ENCODE measurements at places on chromosomes 3 and 15.
A peak's percentile ranks its signal among the peaks of the same experiment; 100 is the strongest.

DNA sequence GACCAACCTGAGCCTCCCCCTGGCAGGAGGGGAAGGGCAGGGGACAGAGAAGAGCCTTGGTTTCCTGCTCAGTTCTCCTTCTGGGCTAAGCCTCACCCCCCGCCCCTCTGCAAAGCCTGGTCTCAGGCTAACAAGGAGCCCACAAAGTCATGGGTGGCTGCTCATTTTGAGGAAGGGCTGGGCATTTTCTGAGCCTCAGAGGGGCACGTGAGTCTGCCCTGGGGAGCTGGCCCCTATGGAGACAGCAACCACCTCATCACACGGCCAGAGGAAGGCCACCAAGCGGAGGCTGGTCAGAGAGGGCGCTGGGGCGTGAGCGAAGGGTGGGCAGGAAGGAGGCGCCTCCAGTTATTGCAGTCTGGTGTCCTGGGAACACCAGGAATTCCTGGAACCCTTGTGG lies 18.7 kb downstream of the ABTB1 start:
- DNase-seq: no peak

- no peak for DNase-seq
Measured at GRCh38 chr15:92819278-92820235, 80.6 kb upstream of the CHD2 start.

- no peak for DNase-seq
Measured at GRCh38 chr3:116579840-116580239, 129.7 kb upstream of the TUSC7 start.

GRCh38 chr3:53045518-53046170 lies at the start of gene SFMBT1:
TSS of gene SFMBT1 (minus strand) at chr3:53046073. CDS start at chr3:52969128, 76,945 bp downstream.
- DNase-seq: peak; percentile 63

- DNase-seq: no peak
Measured at GRCh38 chr3:173502983-173503568, 105.5 kb downstream of the NLGN1 start.

All from mucosa of gallbladder (tissue), 1 donor.